ENCODE measurements at places on chromosomes 7 and 10.

DNA sequence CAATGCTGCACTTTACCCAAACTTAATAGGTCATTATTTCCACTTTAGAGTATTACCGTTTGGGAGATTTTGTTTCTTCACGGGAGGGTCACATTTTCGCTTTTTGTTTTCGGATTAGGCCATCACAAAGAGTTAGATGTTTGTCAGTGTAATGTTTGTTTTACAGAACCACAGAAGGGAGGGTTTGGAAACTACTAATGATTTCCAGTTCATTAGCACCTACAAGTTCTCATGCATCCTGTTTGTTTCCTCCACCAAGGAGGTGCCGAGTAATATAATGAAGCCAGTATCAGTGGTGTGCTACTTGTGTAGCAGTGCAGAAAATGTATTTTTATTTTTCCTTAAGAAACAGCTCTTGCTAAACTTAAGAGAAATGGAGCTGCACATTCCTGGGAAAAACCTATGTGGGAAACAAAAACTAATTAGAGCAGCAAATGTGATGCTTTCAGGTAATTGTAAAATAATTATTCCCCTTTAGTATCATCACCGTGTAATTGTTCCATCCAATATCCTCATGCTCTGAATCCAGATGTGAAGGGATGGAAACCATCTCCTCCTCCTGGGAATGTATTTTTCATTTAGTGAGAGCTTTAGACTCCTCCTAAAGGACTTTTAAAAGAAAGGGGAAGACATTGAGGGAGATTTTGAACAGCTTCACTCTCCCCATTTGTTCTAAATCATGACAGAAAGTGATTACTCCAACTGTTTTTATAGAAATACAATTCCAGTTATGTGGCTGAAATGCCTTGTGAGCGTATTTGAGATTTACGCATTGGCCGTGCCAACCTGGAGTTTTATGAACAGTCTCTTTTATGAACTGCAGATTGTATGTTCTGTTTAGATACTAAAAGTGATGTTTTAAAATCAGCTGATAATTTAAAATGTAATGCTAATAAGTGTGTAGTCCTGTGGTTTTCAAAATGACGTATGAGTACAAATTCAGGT is 5.6 kb downstream of the CELF2 start:
- no peak for DNase-seq

DNA sequence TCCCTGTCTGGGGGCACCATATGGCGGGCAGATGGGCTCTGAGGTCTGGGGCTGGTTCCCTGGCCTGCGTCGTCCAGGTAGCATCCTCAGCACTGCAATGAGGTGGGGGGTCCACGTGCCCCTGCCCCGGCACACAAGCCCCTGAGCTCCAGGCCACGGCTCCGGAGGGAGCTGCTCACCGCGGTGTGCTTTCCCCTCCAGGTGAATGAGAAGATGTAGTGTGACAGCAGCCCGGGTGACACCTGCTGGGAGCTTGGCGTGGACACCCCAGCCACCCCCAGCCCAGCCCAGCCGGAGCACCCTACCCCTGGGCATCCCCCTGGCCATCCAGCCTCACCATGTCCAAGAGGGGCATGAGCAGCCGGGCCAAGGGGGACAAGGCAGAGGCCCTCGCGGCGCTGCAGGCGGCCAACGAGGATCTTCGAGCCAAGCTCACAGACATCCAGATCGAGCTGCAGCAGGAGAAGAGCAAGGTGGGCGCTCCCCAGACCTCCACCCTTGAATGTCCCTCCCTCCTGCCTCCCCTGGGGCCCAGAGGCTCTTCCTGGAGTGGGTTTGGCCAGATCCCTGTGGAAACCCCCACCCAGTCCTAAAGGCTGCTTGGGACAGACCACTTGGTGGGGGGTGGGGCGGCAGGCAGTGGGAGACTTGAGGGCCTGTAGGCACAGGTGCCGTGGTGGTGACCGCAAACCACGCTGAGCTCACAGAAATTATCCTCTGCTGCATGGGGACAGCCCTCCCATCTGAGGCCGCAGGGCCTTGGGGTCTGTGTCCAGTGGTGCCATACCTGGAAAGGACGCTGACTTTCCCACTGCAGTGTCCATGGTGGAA is 38.9 kb downstream of the JAKMIP3 start:
- no peak for DNase-seq

GRCh38 chr10:97366572-97366971 is 32.0 kb upstream of the FRAT2 start:
- DNase-seq: no peak

DNA sequence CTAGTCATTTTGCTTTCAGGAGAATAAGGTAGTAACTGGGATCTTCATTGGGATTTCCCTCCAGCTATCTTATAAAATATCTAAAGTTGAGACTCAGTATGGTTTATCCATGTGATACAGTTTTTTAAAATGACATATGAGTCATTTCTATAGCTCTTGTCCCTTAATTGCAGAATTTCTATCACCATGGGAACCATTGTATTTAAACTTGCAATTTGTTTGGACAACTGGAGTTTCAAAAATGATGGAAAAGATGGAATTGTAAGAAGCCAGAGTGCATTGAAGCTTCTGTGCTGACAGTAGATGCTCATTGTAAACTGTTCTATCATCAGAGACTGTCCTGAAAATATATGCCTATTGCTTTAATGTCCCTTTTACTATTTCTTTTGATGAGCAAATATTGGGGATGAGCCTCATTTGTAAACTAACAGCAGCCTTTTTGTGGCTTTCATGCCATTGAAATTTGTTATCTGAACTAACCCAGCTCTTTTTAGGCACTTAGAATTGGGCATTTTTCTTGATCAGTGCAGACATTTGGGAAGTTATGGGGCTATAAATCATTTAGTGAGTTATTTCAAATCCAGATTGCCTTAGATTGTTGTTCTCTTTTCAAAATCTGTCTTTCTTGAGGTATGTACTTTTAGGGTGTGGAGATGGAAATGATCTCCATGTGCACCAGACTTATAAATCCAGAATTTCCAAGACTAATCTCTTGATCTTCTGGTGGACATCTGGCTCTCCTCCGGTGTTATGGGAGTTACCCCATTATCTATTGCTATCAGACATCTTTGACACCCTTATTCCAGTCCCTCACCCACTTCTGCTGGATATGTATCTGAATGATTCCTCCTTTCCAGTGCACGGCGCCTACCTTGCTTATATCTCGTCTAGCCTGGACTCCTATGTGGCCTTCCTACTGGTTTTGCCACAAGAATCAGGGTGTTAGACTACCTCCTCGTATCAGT is 159.0 kb downstream of the SND1 start:
- no peak for DNase-seq

- DNase-seq: no peak
These were observed 33.0 kb downstream of the OAT start for GRCh38 chr10:124385627-124386185.

GRCh38 chr10:92839191-92840085 is 8.9 kb upstream of the EXOC6 start:
- DNase-seq: no peak

DNA sequence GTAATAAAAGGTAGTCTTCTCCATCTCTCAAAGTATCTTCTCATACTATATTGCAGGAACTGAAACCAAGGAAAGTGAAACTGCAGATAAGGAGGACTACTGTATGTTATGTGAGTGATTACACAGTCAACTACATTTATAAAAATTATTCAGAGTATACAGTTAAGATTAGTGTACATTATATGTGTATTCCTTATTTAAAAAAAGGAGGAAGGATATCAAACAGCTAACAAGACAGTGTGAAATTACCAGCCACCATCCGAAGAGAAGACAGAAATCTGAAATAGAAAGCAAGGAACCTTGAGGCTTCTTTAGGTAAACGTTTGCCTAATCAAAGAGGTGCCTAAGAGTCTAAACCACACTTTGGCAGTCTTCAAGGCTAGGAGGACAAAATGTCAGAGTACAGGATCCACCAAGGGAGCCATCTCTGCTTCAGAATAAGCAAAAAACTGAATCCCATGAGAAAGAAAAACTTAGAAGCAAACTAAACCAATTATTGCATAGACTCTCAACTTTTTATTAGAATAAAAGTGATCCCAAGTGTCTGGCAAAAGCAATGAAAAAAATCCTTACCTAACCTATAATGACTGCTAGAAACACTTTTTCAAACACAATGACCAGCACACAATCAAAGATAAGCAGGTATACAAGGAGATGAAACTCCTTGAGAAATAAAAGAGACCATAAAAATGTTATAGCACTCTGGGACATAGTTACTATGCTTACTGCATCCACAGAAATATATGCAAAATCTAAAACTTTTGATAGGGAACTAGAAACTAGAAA is 6.4 kb downstream of the USP6NL start:
- DNase-seq: no peak

GRCh38 chr7:135960709-135961451 is 16.3 kb downstream of the MTPN start:
- no peak for DNase-seq

DNA sequence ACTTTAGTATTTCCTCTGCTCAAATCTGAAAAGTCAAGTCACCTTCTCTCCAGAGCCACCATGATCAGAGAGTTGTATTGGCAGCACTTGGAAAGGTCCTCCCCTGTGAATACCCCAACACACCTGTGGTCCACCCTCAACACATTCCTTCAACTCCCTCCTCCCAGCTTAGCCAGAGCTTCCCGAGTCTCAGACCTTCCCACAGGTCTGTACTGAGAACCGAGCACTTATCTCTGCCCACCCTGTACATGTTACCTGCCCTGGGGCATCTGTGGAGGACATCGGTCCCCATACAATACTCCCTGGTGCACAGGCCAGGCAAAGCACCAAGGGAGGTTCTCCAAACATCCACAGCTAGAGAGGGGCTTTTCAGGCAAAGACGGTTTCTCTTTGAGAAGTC is 30.6 kb downstream of the SORBS1 start:
- DNase-seq: no peak

DNA sequence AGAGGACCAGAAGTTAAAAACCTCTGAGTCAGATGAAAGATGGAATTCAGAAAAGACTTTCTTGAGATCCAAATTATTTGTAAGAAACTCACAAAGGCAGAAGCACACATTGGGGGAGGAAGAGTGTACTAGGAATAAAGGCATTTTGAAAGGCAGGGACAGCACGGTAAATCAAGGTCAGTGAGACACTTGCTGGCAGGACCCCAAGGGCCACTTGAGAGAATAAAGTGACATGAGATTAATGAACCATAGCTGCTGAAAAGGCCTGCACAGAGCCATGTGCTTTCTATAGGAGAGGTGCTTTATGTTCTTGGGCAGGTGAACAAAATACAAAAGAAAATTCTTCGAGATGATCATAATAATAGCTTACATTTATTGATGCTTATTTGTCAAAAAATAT is 929.9 kb upstream of the MBL2 start:
- DNase-seq: no peak

DNA sequence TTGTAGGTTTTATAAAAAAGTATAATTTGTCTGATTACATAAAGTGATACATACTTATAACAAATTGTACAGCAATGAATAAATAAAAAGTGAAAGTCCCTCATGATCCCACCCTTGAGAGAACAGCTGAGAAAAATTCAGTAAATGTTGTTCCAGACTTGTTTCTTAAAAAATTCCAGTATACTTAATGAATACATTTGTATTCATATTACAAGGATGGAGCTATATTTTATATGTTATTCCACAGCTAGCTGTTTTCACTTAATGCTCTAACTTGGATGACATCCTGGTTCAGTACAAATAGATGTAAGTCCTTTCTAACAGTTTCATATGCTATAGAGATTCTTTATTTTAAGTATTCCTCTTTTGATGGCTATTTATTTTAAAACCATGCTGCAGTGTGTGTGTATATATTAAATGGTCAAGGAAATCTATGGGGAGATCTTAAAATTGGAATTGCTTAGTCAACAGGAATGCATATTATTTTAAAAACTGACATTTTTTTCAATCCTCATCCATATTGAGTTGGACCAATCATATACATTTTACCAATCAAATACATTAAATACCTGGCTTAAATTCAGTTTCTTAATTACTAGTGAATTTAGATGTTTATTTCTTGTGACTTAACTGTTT is 8.9 kb downstream of the STAMBPL1 start:
- no peak for DNase-seq

DNA sequence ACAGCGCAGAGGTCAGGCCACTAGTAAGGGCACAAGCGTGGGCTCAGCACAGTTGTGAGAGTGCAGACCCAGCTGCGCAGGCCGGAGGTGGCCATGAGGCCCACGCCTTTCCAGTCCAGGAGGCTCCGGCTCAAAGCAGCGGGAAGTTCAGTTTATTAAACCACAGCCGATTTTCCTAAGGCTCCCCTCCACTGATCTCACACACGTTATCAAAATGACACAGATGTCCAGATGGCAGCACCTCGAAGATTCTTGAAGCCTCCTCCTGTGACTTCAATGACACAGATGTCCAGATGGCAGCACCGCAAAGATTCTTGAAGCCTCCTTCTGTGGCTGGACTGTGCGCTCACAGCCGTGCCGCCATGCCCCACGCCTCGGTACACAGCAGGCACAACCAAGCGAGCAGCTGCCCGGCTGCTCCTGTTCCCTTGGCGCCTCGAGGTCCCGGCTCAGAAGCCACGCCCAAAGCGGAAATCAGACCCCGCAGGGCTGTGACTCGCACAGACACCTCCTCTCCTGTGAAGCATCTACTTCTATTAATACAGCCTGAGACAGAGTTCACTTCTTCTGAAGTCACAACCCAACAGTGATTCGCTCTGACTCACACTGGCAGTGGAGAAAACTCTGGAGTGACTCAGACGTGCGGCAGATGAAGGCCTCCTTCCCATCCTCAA is 122.7 kb downstream of the MAD1L1 start:
- DNase-seq: peak; percentile 22

GRCh38 chr7:70734411-70734810 is 397.5 kb upstream of the GALNT17 start:
- no peak for DNase-seq

DNA sequence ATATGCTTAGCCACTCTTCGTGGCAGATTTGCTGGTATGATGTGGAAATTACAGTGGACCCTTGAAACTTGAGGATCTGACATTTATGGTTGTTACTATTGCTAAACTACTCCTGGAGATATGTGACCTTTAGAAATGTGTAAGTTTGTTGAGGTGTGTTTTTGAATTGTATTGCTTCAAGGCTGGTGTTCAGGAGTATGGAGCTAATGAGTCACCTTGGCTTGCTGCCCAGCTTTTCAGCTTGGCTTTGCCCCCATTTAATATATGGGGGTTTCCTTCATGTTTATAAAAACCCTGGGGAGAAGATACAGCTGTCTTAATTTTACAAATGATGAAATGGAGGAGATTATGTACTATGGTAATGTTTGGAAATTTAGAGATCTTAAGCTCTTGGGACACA is 11.6 kb downstream of the HBP1 start:
- peak; percentile 30 for DNase-seq

GRCh38 chr10:3848005-3848774 is 63.2 kb upstream of the KLF6 start:
- no peak for DNase-seq

DNA sequence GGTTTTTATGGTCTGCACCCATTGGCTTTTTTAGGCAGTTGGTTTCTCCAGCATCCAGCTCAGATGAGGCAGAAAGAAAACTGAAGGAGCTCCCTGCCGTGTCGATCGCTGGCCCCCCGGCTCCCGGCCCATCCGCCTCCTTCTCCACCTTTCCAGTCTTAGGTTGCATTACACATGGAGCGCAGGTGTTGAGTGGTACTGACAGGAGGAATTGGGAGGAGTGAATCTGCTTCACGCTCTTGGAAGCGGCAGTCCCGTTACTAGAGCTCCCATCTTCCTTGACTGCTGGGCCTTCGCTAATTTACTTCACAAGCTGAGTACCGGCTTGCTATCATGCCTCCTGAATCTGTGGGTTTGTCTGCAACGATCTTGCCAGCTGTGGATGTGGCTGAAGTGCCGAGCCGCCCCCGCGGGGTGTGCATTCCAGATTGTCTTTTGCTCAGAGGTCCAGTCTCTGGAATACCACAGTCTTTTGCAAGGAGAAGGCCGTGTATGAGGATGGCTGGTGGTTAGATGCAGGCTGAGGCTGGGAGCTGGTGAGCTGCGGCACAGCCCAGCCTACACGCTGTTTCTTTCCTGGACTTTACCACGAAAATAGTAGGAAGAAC is 17.1 kb downstream of the IQCE start:
- no peak for DNase-seq
